GM18507 (cell line): ENCODE measurements at places on chromosomes 7 and 10.

- peak; percentile 17 for DNase-seq
Observed at GRCh38 chr10:5976512-5977470, 552 bp downstream of the IL15RA start.

DNA sequence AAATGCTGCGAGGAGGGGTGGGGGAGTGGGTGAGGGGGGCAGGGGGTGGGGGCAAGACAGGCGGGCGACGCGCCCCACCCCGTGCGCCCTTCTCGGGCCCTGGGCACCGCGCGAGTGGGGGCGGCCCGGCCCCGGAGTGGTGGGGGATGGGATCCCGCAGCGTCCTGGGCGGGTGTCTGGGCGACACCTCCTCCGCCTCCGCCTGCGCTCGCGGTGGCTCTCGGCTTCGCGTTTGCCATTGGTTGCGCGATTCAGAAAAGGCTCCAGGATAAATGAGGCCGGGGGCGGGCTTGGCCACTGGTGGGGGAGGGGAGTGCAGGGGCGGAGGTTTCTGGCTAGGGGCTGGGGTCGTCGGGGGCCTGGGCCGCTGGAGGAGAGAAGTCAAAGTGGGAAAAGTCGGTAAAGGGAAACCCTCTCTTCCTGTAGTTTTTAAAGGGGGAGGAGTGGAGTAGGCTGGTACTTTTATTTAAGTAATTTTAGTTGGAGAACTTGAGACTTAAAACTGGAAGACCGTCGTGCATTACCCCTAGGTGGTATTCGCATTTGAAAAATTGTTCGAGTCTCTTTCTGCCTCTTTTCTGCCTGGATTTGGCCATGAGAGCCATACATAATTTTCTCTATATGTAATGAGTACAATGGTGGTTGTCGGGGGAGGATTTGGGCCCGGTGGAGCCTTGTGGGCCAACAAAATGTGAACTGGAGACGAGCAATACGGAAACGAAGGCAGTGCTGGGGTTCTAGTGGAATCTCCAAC, 992 bp upstream of the IGF2BP3 start:
- DNase-seq, result no peak

DNA sequence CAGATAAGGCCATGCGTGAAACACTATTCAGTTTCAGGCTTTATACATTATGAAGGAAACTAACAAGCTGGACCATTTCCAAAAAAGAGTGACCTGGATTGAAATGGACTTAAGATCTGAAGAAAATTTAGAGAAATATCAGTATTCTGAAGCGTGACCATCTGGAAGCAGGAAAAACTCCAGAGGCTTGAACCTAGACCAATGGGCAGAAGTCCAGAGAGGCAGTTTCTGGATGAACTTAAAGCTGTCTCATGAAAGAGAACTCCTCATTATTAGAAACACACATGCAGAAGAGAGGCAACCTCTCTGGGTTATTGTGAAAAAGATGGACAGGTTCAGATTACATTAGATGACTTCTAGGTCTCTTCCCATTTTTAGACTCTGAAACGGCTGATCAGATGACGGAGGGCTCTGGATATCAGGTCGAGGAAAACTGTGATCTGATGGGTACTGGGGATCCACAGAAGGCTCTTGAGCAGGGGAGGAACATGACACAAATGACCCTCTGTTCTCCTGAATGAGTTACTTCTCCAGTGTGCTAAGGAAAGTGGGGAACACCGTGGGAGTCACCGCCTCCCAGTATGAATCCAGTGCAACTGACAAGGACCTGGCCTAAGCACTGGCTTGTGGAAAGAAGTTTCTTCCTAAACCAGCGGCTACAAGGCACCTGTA, 116.5 kb downstream of the SPDYE5 start:
- DNase-seq, result no peak

DNA sequence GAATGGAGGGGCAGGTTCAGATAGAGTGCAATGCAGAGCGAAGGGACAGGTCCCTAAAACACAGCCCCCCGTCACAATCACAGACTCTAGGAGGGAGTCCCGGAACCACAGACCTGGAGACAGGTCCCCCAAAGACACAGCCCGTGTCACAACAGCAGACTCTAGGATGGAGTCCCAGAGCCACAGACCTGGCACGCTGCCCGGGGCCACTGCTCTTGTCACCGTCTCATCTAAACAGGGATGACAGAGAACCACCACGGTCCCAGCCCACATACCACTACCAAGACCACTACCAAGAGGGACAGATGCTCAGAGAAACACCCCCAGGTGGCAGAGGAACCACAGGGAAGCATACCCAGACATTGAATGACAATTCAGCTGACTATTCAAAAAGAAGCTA, 183.9 kb downstream of the TCERG1L start:
- DNase-seq, result no peak

DNA sequence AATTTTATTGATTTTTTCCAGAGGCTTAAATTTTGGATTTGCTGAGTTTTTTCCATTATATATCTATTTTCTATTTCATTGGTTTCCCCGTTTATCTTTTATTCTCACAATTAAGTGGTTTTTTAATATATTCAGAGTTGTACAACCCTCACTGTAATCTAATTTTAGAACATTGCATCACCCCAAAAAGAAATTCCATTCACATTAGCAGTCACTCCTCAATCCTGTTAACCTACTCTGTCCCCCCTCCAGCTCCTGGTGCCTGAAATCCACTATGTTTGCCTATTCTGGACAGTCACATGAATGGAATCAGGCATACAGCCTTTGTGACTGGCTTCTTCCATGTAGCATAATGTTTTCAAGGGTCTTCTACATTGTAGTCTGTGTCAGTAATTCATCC, 55.8 kb upstream of the ITGA8 start:
- no peak for DNase-seq

- no peak for DNase-seq
Observed at GRCh38 chr7:143419880-143420279, 11.2 kb upstream of the EPHA1 start.

DNA sequence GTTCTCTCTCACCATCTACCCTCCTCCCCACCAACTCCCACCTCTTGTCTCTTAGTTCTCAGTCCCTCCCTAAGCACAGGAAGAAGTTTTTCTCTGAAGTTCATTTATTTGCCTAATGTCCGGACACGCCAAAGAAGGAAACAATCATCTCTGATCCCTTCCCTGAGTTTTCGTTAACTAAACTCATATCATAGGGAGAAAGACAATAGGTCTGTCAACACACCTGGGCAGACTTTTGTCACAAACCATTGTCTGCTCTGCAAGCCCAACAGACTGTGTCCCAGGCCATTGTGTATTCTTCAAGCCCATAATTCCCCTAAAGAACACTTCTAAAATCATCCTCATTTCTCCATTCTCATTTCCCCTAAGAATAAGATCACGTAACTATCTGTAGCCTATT, 691.0 kb upstream of the MBL2 start:
- no peak for DNase-seq

DNA sequence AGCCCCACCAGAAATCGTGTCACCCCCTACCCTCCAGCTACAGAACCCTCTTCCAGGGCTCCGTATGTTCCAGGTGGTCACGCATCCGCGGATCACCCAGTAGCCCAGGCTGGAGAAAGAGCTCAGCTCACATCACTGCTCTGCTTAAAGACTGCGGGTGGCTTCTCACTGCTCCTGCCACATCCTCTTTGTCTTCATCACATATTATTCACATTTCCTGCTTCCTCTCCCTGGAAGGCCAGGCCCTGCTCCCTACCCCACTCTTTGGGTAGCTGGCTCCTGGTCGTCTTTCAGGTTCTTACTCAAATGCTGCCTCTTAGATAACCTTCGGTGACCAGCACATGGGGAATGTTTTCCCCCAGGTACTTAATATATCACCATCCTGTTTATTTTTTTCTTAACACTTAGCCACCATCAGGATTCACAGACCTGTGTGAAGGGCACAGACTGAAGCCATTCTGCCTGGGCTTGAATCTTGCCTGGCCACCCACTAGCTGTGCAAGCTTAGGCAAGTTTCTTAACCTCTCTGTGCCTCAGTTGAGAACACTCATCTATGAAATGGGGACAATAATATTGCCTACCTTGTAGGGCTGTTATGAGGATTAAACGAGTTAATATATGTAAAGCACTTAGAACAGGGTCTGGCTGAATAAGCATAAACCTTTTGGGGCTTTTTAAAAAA, 307.8 kb downstream of the PRPF18 start:
- DNase-seq, result no peak

DNA sequence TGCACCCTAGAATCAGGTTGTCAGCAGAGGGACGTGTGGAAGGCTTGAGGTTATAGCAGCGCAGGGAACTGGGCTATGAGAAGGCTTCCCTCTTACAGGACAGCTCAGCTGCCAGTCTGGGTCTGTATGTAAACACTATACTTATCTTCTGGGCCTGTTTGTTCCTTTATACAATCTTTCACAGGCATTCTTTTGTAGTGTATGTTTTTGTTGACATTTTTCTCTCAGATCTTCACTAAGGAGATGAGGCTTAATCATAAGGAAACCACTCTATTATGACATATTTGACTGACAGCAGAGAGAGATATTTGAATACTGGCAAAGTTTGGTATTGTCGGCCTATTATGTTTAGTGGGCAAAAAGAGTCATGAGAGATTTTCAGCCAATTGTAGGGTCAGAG, 929 bp downstream of the GBF1 start:
- DNase-seq, result no peak

GRCh38 chr7:79453558-79454360, at the start of gene MAGI2:
TSS of gene MAGI2 (minus strand) at chr7:79453667. CDS start at chr7:79453320, 347 bp downstream.
- no peak for DNase-seq

GRCh38 chr10:133420579-133420978, 3.8 kb downstream of the SPRN start:
- DNase-seq, result no peak

GRCh38 chr7:127904670-127904985, 126.6 kb downstream of the LRRC4 start:
- no peak for DNase-seq

DNA sequence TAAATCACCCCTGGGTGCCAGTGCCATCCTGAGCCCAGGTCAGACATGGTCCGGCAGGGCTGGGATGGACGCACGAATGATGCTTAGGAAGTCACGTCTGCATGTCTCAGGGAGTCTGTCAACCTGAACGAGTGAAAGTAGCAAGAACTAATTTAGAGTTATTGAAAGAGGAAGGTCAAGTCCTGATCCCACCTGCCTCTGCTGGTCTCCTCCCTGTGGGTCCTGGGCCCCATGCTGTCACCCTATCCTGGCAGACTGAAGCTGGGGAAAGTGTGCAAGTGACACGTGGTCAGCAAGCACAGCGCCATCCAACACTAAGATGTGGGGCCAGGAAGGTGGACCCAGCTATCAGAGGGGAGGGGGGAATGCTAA, 26.1 kb upstream of the GRID1 start:
- peak; percentile 51 for DNase-seq

DNA sequence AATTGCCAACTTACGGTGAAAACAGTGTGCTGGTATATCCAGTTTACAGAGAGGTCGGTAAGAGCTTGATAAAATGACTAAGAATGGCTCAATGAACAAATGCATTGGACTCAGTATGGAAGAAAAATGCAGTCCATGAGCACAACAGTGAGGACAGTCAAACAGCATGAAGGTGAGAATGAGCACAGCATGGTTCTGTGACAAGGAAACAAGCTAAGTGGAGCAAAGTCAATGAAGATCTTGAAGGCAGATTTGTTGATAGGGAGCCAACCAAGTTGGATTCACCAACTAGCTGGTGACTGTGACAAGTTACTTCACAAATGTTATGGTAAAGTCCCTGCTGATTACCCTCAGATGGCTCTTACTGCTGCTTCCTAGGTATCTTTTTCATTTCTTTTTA, 75.9 kb downstream of the SHOC2 start:
- no peak for DNase-seq

GRCh38 chr10:43946445-43946844, 297.8 kb upstream of the ZNF32 start:
- DNase-seq, result no peak

GRCh38 chr7:93006480-93007095, 111.2 kb downstream of the SAMD9 start:
- no peak for DNase-seq

- DNase-seq, result no peak
Observed at GRCh38 chr10:60367431-60367830, 22.2 kb downstream of the ANK3 start.

- DNase-seq, result no peak
Observed at GRCh38 chr7:105298439-105298894, 90.3 kb downstream of the SRPK2 start.

DNA sequence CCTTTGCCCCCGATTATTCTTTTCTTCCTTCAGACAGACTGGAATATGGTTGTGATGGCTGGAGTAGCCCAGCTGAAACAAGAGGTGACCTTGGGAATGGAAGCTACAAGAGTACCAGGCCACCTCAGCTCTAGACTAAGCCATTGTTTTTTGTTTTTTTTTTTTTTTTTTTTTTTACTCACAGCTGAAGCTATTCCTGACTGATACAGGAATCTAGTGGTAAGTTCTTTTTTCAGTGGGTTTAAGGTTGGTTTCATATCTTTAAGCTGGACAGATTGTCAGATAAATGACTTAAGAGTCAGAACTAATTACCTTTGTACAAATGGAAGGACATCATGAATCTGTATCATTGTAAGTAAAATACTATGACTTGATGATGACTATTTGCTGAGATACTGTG, 30.2 kb upstream of the PTPN12 start:
- no peak for DNase-seq

DNA sequence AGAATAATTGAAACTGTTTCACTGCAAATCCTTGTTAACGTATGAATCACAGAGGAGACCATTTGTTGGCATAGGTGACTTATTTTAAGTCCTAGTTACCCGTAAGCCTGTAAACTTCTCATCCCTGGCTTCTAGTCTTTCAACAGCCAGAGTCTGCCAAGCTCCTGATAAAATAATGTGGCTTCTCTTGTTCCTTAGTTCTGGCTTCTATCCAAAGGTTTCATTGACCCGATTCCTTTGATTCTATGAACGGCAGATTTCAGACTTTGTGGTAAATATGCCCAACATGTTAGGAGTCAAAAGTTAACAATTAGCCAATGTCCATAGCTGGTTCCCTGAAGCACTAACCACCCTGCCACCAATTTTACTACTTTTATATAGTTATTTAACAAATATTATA, 23.3 kb downstream of the DNAH11 start:
- no peak for DNase-seq

DNA sequence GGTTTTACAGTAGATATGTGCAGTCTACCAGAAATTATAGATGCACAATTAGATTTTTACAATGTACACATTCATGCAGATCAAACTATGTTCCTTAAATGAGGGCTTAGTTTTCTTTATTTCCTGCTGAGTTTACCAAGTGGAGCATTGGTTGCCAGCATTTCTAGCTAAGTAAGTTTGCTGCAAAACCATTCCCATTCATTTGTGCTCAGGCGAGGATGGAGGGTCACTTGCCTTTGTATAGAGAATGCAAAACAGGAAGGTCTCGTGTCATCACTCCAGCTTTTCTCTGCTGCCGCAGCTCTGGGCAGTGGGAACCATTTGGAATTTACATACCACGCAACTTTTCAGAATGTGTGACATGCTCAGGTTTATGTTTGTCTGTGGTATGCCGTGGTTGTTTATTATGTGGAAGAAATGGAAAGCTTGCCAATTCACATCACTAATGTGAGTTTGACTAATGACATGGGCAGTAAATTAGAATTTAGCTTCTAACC, 198.6 kb downstream of the TRIL start:
- DNase-seq, result no peak

DNA sequence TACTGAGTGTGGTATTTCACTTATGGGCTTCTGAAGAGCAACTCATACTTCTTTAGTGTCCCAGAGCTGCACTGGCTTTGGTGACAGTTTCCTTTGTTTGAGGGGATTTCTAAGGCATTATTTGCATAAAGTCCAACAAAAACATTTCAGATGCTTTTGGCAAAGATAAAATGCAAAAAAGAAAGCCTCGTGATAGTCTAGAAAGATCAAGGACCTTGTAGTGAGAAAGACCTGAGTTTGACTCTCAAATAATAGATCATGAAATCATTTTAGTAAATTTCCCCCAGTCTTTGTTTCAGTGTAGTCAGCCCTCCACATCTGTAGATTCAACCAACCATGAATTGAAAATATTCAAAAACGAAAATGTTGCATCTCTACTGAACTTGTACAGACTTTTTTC, 107.4 kb downstream of the EEPD1 start:
- no peak for DNase-seq
